ENCODE measurements at places on chromosomes 2 and 18. TPM values are rescaled to one million over a fixed set of nuclear protein-coding genes. Genes with fewer than 3 reads are reported as not detected.

The MEP1B gene
- not detected for total RNA-seq

The EVX2 gene
- not detected for total RNA-seq

The TCF23 gene
- 0.10 TPM for total RNA-seq

The ARMC9 gene
- 2.3 TPM for total RNA-seq

The ZSWIM2 gene
- not detected for total RNA-seq
